ENCODE measurements at places on chromosomes 6 and 20. TPM values are rescaled to one million over a fixed set of nuclear protein-coding genes. Genes with fewer than 3 reads are reported as not detected.

DNA sequence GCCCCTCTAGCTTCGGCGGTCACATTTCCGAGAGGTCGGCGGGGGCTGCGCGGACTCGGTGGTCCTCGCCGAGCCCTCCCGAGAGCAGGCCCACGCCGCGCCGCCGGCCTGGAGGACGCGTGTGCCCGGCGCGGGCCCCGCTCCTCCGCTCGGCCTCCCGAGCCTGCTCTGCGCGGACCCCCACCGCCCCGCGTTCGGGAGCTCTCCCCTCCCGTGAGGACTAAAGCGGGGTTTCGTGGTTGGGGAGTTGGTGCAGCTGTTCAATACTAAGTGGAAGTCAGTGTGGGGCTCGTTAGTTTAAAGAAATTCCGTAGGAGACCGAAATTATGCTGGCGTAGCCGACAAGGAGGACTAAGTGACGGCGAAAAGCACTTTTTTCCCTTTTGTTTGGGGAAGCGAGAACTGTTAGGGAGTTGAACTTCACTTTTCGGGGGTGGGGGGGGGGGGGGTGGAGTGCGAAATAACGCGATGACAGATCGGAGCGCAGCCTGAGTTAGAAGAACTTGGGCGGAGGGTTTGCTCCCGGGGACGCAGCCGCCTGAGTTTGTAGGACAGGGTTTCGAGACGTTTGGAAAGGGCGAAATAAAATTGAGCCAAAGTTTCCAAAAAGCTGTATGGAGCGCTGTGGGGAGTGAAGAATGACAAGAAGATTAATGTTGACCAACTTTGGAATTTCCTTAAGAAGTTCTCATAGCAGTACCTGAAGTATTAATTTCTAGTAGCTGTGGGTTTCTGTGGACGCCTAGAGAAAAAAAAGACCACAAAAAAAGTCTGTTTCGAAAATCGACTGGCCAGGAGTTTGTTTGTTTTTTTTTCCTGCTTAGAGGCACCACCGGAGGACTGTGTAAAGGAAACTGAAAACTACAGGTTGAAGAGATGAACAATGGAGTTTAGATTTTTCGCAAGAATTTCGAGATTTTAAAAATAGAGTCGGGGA is 1.4 kb downstream of the QKI start:
- no peak for DNase-seq

DNA sequence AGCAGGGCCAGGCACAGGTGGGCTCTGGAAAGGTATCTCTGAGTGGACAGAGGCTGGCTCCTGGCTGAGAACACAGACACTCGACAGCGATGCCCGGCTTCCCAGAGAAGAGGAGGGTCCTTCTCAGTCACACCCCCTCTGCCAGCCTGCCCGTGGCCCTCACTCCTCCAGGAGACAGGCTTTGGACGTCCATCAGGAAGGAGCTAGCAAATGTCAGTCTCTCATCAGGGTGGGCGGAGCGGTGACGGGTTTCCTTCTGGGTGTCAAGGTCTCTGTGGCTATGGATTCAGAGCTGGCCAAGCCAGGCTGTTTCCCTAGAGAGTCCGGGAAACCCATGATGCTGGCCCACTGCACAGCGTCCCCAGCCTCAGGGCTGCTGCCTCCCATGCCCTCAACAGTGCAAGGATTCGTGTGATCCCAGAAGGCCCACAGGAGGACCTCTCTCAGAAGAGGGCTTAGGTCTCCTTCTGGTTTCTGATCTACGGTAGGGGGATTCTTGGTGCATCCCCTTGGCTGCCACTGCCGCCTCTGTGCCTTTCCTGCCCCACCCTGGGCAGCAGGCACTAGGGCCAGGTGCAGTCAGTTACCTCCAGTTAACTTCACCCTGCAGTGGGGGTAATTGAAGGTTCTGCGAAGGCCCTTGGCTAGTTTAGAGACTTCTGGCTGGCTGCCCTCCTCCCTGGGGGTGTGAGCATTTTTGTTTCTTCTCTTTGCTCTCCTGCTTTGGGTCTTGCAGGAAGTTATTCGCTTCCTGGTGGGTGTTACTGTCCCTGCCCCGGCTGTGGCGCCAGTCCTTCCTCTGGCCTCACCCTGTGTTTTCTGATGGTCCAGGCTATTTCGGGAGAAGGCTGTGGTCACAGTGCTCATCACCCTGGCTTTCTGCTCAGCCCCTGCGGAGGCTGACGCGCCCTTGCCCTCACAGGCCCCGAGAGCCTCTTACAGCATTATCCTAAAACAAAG is 80.2 kb downstream of the CDH4 start:
- DNase-seq, result no peak

DNA sequence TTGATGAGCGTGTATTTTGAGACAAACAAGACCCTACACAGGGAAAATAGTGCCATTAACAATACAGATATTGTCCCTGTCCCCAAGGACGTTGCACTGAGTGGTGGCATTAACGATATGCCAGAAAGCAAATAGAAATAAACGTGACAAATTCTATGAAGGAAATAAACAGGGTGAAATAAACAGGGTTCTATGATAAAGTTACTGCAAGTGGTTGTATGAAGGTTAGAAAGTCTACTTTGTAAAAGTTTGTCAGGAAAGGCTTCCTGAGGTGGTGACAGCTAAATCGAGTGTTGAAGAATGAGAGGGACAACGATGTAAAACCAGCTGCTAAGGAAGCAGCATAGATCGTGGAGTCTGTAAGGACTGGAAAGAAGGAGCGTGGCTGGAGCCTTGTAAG is 380.2 kb downstream of the LAMA2 start:
- no peak for DNase-seq

DNA sequence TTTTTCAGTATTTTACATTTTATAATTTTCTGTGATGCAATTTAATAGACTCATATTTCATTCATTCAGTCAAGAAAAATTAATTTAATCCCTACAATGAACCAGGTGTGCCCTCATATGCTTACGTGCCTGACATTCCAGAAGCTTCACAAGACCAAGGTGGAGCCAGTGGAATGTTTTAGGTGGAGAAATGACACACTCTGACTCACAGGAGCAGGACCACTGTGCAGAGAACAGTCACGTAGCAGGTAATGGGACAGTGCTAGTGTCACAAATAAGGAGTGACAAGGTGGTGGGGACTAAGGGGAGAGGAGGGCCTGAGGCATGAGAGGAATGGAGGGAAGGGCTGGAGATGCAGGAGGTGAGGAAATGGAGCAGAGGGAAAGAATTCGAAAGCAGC is 37.0 kb upstream of the HLA-G start:
- no peak for DNase-seq

DNA sequence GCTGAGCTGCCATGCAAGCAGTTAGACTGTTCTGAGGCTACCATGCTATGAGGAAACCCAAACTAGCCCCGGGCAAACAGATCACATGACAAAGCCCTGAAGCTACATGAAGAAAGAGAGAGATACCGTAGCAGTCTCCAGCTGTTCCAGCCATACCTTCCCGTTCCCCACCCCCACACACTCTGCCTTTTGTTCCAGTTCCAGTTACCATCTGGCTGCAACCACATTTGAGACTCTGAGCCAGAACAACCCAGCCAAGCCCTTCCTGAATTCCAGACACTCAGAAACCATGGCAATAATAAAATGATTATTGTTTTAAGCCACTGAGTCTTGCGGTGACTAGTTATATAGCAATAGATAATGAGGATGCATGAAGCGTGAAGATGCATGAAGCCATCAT is 28.3 kb downstream of the RIN2 start:
- DNase-seq, result no peak

GRCh38 chr6:84282550-84282949 is 55.1 kb upstream of the CEP162 start:
- DNase-seq, result no peak

DNA sequence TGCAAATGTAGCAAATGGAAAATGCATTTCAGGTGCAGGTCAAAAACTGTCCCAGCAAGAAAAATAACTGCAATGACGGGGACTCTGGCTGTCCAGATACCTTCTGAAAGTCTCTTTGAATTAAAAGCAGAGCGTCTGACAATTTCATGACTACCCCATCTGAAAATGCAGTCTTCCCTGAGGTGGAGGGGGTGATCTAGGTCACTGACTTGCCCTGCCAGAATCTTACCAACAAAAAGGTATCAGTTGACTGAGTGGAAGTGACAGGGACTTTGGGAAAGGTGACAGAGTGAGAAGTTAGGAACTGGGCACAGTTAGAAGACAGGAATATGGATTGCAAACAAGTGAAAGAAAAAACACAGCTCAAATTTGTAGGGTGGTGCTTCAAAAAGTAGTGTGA is 402.2 kb downstream of the DHX35 start:
- DNase-seq, result no peak

GRCh38 chr20:2755451-2756055 is 44.9 kb downstream of the CPXM1 start:
- DNase-seq, result no peak

- DNase-seq, result no peak
These were observed 483.6 kb upstream of the NOX3 start for GRCh38 chr6:155939253-155939652.

The CCN6 gene
- total RNA-seq, result not detected
